ENCODE measurements at places on chromosomes 7 and 10.

DNA sequence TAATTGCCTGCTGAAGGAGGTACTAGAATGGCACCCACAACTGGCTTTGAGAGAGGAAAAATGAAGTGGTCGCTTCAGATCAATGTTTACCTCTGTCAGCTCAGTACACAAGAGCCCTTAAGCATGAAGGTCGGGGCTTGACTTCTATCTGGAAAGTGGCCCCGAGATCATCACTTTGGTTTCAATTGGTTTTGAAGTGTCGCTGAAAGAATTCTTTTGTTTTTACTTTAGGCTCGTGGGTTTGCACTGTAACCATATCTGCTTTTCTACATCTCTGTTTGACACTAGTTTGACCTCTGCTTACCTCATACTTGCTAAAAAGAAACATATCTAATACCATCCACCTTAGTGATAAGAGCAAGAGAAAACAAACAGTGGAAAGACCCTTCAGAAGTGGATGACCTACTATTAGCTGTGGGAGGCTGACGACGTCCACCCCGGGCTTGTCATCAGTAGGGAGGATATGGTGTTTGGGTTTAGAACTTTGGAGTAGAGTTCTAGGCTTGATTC lies 361.8 kb downstream of the GATA3 start:
- peak; percentile 3 for DNase-seq

DNA sequence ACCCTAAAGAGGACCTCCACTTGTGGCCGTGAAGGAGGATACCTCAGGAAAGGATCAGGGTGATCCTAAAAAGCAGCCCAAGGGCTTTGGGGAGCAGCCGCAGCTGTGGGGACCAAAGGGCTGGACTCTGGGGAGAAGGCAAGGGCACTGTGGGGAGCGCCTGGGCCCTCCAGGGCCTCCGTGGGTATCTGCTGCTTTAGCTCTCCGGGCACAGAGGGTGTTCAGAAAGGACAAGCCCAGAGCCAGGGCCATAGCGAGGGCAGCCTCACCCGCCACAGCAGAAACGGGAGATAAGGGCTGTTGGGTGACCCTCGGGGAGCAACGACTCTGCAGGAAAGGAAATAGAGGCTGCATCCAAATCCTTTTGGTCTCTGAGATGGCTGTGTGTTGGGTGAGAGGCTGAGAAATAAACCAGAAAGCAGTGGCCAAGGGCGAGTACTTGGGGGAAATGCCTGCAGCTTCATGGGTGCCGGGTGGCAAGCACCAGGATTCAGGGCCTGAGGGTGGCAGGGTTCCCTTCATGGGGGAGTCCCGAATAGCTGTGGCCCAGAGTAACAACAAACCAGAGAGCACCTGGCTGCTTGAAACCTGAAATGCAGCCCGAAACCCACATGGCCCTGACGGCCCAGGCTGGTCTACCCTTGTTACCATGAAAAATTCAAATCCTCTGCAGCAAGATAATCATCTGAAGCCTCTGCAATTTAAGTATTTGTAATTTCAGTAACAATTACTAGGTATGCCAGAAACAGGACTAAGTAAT lies 95.2 kb downstream of the VIPR2 start:
- no peak for DNase-seq

DNA sequence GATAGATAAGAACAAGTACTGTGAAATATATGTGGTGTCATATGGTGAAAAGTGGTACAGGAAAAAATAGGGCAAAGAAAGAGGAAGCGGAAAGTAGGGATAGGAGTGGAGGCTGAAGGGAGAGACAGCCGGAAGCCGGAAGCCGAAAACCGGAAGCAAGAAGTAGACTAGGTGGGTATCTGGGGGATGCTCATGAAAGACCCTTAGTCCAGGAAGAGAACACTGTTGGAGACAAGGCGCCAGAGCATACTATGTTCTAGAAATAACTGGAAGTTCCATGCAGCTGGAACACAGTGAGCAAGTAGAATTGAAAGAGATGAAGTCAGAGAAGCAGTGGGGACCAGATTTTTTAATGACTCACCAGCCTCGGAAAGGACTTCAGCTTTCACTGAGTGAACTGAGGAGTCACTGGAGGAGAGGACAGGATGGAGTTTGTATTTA lies 22.5 kb downstream of the ST8SIA6 start:
- no peak for DNase-seq

DNA sequence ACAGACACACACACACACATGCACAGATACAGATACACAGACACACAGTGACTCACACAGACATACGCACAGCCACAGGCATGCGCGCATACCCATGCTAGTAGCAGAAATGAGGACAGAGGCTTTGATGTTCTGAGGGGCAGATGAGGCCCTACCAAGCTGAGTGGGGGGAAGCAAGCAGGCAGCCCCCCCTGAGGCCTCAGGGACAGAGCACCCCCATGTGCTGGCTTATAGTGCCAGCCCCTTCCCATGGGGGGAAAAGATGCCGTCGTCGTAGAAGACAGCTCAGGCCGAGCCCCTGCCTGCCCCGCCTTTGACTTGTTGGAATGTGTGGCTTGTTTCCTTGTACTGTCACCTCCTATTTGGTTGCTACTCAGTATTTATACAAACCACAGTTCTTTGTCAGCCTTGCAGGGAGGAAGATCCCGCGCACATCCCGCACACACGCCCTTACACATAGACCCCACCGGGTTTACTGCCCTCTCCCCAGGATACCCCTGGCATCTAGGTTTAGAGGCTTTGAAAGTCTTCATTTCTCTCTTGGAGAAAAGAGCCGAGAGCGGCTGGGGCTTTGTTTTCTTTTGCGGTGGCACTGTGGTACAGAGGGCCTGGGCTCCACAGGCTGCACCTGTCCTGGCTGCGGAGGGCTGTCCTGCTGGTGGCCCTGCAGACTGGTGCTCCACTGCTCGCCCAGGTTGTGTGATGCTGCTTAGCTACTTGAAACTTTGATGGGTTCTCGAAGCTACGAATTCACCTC lies 112.5 kb downstream of the DOCK1 start:
- DNase-seq: no peak

- no peak for DNase-seq
Observed at GRCh38 chr10:105658696-105659095, 1017.6 kb downstream of the SORCS3 start.

- DNase-seq: no peak
Observed at GRCh38 chr10:16828701-16829175, 11.5 kb upstream of the RSU1 start.

- no peak for DNase-seq
Observed at GRCh38 chr10:95550073-95550672, 11.0 kb downstream of the SORBS1 start.

GRCh38 chr7:69402696-69403095 lies 195.6 kb upstream of the AUTS2 start:
- no peak for DNase-seq

- no peak for DNase-seq
Observed at GRCh38 chr7:47266131-47266706, 315.7 kb downstream of the TNS3 start.

- DNase-seq: no peak
Observed at GRCh38 chr7:43664681-43665080, 64.6 kb downstream of the COA1 start.

- DNase-seq: no peak
Observed at GRCh38 chr7:55180963-55181542, 162.2 kb downstream of the EGFR start.

- no peak for DNase-seq
Observed at GRCh38 chr7:39749717-39750116, 126.3 kb downstream of the RALA start.

DNA sequence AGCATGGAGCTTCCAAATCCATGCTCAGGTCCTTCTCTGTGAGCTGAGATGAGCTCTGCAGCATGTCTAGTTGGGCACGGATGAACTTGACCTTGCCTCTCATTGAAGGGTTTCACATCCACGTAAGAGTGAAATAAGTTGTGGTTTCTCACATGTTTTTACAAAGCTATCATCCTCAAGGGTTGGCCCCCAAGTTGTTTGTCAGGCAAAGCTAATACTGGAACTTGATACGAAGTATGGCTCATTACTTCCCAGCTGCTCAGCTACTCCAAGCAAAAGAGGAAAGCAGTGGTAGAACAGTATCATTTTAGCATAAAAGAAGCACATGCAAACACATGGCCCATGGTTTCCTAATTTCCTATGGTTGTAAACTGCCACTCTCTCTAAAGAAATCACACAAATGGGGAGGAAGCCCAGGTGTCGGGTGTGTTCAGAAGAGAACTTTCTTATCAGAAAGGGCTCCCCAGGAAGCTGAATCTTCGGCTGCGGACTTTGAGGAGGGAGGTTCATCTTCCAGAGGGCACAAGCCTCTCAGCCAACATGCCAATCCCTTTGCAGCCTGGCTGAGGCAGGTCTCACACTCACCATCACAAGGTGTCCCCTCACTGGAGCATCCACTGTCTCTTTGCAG lies 45.3 kb downstream of the PDLIM1 start:
- no peak for DNase-seq

DNA sequence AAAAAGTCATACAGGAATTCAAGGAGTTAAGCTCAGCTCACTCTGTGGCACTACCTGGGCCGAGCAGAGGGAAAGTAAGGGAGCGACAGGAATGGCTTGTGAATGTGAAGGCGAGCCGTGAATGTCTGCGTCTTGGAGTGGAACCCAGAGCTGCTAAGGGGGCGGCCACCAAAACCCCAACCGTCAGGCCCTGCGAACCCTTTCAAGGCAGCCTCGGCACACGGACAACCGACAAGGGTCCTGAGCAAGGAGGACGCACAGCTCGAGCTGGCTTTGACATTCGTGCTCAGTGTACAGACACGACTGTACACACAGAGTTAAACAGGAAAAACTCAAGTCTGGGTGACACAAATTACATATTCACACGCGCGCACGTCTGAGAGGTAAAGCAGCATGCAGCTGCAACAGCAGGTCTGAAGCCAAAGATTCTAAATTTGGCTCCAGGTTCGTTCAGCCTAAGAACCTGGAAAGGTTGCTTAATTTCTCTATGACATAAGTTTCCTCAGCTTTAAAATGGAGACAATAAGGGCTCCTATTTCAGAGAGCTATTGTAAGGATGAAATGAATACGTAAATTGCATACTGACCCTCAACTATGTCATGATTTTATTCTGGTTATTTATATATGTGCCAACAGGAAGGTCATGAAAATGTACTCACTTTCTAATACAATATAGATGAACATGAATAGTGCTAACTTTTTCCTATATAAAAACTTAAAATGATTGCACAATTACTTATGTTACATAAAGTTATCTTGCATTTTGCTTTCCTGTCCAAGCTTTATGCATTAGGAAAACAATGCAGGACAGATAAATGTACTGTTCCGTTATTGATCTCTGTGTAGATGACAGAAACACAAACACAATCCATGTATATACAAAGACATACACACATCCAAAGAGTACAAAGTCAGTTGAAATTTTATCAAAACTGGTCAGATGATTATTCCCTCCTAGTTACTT lies 192.9 kb downstream of the ZMYND11 start:
- DNase-seq: no peak

DNA sequence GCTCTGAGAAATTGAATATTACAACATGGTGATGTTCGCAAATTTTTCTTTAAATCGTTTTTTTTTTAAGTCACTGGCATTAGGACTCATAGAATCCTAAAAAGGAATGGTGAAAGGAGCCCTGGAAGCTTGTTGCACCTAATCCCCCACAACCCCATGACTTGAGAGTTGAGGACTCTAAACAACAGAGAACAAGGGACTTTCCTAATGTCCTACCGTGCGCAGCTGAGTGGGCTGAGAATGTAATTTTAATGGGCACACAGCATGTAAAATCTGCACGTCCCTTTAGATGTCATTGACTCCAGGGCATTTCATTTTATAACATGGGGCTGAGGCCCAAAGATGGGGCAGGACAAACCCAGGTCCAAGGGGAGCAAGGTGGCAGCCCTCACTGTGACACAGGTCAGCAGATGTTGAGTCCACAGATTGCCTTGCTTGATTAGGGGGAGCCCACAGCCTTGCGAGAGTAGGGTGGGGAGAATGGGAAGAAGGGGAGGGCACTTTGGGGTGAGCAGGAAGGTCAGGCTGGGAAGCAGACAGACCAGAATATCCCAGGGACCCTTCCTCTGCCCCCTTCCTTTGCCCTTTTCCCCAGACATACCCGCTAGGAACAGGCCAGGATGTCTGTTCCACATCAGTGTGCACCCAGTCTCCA lies 208.4 kb upstream of the ZMIZ1 start:
- DNase-seq: no peak

- no peak for DNase-seq
Observed at GRCh38 chr10:31490858-31491504, 172.0 kb downstream of the ZEB1 start.

DNA sequence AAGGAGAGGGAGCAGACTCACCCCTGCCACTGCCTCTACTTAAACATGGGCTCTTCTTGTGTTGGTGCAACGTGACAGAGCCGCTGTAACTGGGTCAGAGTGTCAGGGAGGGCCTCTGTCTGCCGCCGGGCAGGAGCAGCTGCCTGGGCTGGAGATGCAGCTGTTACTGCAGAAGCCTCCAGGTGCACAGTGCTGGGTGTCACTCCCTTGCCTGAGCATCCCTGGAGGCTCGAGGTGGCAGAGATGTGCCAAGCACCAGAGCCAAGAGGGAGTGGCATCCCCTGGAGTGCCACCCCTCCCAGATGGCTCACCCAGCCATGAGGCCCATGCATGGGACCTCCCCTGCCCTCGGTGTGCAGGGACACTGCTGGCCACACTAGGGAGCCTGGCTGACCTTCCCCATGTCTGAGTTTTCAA lies 145.7 kb downstream of the PRPF18 start:
- DNase-seq: no peak

GRCh38 chr7:74561898-74562613 lies 95.5 kb upstream of the GTF2I start:
- DNase-seq: no peak

GRCh38 chr7:23285657-23286646 lies 13.2 kb upstream of the MALSU1 start:
- DNase-seq: no peak

DNA sequence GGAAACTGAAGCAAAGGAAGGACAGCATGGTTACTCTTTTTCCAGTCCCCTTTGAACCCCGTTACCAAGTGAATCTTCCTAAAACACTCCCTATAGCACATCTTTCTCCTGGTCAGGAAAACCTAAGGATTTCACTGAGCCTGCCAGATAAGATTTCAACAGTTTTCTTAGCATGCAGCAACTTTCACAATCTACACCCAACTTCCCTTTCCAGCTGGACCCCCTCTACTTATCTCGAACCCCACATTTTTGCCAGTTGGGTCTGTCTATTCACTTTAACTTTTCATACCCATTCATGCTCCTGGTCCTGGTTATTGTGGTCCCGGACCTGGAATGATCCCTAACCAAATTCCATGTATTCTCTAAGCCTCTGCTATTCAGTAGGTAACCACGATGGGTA lies 14.9 kb upstream of the CPVL start:
- DNase-seq: no peak

GRCh38 chr7:29853789-29854188 lies 47.5 kb downstream of the WIPF3 start:
- DNase-seq: no peak

DNA sequence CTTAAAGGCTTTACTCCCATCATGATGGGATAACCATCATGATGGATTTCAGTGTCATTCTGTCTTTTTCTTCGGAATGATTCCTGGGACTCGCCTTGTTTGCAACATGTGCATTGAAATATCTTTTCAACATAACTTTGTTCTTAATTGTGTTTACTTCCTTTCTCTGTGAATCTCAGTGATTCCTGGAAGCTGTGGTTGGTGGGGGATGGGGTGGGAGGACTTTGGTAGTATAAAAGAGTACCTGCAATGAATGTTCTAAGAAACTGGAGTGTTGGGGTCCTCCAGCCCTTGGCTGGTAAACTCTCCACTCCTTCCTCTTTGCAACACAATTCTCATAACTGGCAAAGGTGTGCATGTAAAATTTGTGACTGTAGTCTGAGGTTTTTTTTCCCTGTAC lies 11.5 kb upstream of the SH2D4B start:
- no peak for DNase-seq

GRCh38 chr10:113047605-113047962 lies 97.5 kb downstream of the TCF7L2 start:
- DNase-seq: no peak

GRCh38 chr10:34180749-34181148 lies 634.3 kb downstream of the PARD3 start:
- DNase-seq: no peak

All from stimulated activated CD8-positive, alpha-beta memory T cell treated with anti-CD3 and anti-CD28 coated beads, Interleukin-12 subunit alpha, Interleukin-12 subunit beta, amount 100 ng/mL, for 4 hours (primary cell).